ENCODE measurements at places on chromosomes 2 and 18.

DNA sequence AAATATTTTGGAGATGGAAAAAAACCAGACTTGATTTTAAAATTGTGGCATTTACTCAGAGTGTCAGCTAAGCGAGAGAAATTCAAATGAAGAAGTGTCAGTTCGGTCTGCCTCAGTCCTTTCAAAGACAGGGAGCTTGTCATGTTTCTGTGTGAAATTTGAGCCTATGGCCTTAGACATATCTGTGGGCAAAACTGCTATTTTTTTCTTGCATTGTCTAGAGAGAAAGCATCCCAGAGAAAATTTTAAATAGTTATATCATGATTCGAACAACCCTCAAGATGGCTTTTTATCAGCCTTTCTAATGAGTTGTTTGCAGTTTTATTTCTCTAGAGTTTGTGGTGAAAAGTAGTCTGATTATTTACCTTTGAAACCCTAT lies 50.2 kb upstream of the KCNE4 start:
- no peak for DNase-seq

DNA sequence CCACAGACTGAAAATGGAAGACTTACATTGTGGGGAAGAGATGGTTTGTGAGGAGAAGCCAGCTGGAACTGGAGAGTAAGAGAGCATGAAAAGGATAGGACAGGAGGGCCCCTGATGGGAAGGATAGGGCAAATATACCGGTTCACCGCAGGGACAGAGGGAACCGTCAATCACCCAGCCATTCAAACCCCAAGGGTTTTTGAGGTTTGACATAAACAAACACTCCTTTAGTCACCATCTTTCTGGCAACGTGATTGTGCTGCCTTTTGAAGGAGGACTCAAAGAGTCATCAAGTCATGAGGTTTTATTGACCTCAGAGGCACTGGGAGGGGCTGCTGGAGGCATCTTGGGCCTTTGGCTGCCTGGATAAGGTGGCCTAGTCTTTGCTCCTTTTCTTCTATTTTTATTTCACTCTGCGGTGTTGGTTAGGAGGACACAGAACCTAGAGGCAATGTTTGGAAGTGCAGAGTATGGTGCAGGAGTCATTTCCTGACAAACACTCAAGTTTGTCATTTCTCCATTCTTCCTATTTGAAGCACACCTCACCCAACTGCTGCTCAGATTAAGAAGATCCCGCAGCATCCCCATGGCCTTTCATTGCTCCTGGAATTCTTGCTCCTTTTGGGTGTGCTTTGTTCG lies 487.3 kb upstream of the SPRED2 start:
- no peak for DNase-seq

DNA sequence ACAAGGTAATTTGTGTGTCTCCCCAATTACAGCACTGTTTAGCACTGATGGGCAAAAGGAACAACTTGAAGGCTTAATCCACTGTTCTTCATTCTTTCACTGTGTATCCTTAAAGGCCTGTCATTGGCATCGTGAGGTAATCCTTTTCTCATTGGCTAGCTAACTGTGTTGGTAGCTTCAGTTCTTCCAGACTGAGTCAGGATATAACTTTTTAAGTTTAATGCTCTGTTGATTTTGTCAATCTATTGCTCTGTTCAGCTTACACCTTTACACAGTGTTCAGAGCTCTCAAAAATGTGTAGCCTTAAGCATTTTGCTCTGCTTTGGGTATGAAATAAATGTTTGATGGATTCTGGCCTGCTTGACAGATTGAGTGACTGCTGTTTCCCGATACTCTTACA lies 148.2 kb downstream of the KIAA1328 start:
- no peak for DNase-seq

DNA sequence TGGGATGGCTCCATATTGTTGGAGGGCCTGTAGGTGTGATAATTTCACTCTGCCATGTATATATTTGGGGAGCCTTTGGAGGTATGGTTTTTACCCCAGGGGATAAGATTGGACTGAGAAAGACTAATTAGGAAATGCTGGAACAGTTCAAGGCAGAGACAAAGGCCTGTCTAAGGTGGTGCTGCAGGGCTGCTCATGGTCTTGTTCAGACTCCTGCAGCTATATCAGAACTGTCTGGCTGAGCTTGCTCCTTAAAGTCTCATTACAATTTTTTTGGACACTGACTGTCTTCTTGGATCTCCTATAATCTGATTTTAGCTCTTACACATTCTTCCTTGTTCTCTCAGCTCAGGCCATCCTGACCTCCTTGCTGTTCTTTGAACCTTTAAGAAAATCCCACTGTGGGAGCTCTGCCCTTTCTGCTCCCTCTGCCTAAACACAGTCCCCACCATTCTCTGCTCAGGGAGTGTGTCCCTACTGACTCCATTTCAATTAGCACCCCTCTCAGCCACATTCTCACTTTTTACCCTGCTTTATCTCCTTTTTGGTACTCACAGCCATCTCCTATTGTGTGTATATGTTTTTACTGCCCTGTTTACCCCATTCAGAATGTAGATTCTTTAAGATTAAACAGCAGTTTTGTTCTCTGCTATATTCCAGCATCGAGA lies 468.7 kb upstream of the FANCL start:
- no peak for DNase-seq

DNA sequence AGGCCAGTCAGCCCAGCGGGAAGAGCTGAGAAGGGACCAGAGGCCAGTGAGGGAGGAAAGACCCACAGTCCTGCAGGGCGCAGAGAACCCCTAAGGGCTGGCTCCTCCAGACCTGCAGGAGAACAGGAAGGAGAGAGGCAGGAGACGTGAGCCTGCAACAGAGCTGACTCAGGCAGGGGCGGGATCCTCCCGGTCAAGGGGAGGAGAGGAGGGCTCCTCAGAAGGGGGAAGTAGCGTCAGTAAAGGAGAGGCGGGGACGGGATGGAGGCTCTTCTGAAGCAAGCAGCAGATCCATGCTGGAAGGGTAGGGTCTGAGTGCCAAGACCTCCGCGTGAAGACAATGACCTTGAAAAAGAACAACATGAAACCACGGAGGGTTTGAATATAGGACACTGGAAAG lies 50.8 kb downstream of the TRABD2A start:
- DNase-seq, result no peak

GRCh38 chr2:3208179-3208578 lies 169.4 kb downstream of the EIPR1 start:
- DNase-seq, result no peak

DNA sequence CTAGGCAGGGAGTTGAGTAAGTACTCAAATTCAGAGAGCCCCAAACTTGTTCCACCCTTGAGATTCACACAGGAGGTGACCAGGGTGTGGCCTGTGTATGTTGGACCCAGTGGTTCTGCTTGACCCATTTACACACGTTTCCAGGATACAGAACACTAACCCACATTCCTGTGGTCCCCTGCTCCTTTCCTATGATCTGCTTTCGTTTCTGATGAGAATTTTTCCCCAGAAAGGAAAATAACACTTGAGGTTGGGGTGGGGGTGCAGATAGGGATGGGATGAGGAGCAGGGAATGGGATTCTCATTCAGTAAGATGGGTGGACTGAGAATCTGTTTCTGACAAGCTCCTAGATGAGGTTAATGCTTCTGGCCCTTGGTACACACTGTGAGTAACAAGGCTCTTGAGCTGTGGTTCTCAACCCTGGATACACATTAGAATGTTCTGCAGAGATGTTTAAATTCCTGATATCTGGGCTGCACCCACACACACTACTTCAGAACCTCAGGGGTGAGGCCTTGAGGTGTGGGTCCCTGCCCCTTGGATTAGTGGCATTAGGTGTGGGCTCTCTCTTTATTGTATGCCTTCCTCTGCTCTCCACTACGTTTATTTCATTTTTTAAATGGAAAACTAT lies 58.4 kb downstream of the TPGS2 start:
- no peak for DNase-seq

GRCh38 chr2:113240150-113240914 lies 38.4 kb downstream of the PAX8 start:
- peak; percentile 88 for DNase-seq

GRCh38 chr18:70363861-70364260 lies 75.0 kb downstream of the SOCS6 start:
- DNase-seq, result peak; percentile 36

GRCh38 chr2:217149087-217149660 lies 289.3 kb upstream of the TNP1 start:
- no peak for DNase-seq

- no peak for DNase-seq
These were observed 153.5 kb downstream of the PXDN start for GRCh38 chr2:1590596-1591460.

DNA sequence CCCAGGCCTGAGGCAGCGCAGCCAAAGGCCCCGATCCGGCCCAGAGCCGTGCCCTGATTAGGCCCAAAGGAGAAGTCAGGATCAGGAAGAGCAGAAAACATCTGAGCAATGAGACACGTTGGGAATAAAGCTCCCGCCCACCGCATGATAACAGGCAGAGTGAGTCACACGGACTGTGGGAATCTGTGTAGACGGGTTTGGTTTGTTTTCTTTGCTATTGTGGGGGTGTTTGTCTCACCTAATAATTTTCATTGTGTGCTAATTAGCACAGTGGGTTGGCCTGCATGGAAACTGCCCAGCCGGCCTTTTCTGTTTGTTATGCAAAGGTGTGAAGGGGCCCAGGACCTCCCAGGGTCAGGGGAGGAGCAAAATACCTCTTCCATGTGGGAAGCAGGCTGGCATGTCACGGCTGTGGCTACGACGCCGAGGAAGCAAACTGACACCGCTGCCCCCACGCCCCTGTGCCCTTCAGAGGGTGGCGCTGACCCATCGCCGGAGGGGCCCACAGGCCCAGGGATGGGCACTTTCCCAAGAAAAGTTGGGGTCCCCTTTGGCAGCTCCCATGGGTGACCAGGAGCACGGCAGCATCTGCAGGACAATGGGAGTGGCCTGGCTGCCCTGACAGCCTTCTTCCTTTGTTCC lies 68.4 kb upstream of the CTDP1 start:
- no peak for DNase-seq

GRCh38 chr2:46506131-46506706 lies 26.9 kb downstream of the TMEM247 start:
- no peak for DNase-seq

DNA sequence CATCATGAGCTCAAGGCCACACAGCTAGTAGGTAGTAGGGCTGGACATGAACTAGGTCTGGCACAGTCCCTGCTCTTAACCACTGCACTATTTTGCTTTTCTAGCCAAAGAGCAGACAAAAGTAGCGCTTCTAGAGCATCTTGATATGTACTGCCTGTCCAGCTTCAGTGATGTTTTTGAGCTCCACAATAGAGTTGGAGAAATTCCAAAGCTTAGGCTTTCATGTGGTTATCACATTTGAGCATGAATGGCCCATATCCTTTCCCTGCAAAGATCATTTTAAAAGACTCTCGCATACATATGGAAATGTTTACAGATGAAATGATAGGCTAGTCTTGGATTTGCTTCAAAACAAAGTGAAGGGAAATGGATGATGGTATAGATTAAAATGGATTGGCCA lies 128.7 kb downstream of the MAP3K20 start:
- DNase-seq, result no peak

DNA sequence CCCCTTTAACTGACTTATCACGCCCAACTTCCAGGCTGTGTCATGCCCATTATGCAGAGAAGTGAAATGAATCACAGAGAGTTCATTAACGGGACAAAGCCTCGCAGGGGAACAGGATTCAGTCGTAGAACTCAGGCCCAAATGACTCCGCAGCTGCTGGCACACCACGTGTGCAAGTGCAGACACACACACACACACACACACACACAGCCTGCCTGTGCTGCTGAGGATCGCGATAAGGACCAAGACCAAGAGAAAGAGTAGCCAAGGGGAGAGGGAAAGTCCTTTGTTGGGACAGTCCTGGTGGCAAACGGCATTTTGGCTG lies 90.0 kb upstream of the TAF1B start:
- peak; percentile 96 for DNase-seq

- DNase-seq, result no peak
These were observed 15.2 kb downstream of the CDKL4 start for GRCh38 chr2:39228413-39229209.

DNA sequence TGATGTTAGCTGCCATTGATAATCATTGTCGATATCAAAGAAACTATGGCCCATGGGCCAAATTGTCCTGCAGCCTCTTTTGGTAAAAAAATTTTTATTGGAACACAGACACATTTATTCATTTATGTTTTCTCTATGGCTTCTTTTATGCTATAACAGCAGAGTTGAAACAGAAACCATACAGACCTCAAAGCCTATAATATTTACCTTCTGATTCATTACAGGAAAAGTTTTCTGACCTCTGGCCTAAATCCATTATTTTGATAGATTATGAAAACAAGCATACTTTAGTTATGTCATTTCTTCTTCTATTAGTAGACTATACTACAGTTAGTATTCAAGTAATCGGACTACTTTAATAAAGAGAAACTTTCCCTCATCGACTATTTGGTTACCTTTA lies 349.7 kb upstream of the GALNT5 start:
- no peak for DNase-seq

DNA sequence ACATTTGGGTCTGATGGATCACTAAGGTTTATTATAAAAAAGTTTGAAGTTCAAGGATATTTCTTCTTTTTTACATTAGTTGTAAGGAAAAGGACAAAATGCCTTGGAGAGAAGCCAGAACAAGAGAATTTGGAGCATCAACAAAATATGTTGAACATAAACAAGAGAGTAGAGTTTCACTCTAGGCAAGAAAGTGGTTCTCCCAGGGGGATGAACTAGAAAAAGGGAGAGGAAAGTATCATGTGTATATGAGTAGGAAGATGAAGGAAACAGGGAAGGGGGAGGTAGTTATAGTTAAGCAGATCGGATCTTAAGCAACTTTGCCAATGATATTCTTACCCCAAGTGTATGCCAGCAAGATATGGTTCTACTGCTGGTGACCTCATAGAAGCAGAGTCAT lies 63.8 kb upstream of the GALNT3 start:
- DNase-seq, result no peak

DNA sequence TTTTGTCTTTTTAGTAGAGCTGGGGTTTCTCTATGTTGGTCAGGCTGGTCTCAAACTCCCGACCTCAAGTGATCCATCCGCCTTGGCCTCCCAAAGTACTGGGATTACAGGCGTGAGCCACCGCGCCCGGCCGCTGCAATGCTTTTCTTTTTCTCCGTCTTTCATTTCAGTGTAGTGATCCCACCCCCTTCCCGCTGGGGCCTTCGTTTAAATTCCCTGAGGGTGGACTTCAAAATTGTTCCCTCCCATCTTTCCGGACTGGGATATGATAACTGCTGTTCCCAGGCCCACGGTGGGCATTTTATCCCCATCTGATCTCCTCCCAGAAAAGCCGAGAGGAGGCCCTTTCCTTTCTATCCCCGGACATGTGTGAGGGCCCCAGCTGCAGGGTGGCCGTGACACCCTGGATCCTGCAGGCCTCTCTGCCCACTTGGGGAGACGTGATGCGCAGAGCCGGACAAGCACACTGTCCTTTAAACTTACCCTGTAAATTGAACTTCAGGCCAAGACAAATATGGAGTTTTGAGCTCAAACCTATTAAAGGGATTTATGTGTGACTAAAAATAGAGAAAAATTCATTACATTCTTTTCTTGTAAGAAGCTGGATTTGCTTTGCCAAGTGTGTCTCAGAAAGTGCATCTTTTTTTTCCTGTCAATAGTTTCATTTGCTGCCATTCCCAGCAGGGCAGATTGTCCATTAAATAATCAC lies 54.5 kb upstream of the AFF3 start:
- DNase-seq, result peak; percentile 30

- peak; percentile 45 for DNase-seq
These were observed 153.4 kb downstream of the GPD2 start for GRCh38 chr2:156589381-156590079.
